ENCODE measurements at places on chromosomes 2 and 18. TPM values are rescaled to one million over a fixed set of nuclear protein-coding genes. Genes with fewer than 3 reads are reported as not detected.
A peak's percentile ranks its signal among the peaks of the same experiment; 100 is the strongest.

- DNase-seq, result no peak
Observed at GRCh38 chr2:101474731-101475384, at the start of gene RFX8. RFX8 (minus strand) TSS chr2:101475112; CDS start chr2:101466848, 8,264 bp downstream.

DNA sequence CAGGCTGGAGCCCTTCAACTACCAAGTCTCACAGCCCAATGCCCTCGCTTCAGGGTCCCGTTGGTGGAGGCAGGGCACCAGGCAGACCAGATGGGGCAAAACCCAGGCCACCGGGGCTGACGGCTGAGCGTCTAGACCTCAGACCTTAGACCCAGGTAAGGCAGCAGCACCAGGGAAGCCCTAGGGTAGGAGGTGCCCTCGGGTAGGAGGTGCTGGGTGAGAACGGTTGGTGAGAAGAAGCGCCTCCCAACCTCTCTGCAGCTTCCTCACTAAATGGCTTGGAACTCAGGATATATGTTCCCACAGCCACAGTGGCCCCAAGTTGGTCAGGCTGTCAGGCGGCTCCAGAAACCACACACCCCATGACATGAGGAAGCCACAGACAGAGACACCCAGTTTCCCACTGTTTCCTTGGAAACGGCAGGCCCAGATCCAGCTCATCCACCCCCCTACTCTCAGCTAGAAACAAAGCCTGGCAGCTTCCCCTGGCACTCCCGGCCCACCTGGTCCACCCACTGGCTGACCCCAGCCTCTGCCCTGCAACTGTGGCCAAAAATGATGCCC is 13.1 kb upstream of the MLPH start:
- DNase-seq, result no peak

DNA sequence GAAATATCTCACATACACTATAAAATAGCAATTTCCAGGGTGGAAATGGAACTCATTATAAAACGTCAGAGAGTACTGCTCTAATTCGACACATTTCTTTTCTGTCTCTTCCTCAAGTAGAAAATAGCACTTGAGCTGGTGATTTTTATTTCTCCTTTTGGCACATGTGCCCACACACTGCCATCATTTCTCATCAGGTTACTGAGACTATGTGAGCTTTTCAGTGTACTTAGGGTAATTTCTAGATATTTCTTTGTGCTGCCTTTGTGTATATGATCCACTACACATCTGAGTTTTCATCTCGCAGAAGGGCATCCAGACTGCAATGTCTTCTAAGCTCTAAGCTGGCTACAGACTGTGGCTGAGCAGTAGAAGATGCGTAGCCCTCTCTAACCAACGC is 62.1 kb upstream of the PGAP1 start:
- no peak for DNase-seq

- DNase-seq, result no peak
Observed at GRCh38 chr2:118050386-118050785, 36.5 kb upstream of the CCDC93 start.

DNA sequence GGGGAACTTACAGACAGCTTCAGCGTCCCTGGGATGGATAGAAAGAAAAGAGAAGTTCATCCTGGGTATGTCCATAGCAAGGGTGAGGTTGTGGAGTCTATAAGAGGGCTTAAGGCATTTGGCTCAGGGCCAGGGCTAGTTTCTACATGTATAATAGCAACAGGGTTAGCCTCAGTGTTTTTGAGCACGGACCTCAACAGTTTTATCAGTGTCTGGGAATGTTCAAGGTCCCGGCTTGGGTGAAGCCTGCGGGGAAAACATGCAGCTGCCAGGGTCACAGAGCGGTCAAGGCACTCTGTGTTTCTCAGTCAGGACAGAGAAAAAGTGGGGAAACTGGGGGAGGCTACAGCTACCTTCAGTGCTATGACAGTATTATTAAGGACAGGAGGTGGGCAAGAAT is 427.7 kb upstream of the HS6ST1 start:
- DNase-seq, result peak; percentile 83

- DNase-seq, result no peak
Observed at GRCh38 chr2:2932189-2932588, 445.4 kb downstream of the EIPR1 start.

GRCh38 chr2:119702918-119703401 is 24.0 kb downstream of the TMEM177 start:
- no peak for DNase-seq

DNA sequence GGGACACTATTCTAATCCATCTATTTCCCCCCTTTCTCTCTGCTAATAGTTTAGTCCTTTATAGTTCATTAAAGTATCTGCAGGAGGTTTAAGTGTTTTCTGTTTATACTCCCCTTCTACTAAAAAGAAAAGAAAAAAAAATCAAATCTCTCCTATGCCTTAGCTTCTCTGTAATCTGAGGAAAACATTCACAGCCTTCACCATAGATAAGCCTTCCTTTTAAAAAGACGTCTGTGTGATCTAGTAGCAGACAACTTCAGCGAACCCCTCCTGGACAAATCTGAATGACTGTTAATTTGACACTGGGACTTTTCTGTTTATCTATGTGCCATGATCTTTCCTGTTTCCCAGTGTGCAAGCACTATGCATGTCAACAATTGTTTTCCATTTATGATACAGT is 70.4 kb upstream of the CDH19 start:
- DNase-seq, result no peak

DNA sequence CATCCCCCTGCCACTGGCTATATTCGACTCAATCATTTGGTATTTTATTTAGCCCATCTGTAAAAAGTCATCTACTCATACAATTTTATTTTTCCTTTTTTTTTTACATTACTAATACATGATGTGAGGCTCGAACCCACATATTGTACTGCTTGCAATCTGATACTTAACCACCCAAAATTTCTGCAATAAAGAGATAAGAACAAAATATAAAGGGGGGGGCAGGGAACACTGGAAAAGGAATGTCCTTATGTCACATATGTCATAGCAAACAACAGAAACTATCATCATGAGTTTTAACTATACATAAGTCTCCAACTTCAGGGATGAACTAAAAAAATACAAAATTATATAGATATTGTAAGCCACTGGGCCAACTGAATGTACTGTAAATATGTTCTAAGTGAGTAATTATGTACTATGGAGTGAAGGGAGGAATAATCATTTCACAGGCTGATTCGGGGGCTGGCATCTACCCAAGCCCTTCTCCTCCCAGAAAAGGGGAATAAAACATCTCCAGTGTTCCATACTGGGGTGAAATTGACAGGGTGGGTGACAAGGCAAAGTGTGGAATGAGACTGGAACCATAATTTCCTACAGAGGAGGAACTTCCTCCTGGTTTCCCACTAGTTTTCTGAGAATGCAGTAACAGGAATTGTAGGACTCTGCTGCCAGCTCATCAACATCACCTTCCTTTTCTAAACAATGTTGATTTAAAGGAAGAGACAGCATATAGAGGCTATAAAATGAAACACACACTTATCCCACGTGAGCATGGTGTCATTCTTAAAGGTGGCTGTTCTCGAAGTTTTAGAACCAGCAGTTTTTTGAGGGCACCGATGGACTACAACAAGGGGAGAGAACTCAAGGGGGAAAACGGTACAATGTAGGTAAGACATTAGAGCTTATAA is 79.5 kb downstream of the FARSB start:
- DNase-seq, result no peak

- DNase-seq, result no peak
Observed at GRCh38 chr2:96872591-96873349, 2.9 kb upstream of the SEMA4C start.

DUSP19 gene
- 3.9 TPM for total RNA-seq

MREG gene
- total RNA-seq, result 2.8 TPM

NR4A2 gene
- total RNA-seq, result 1.8 TPM

All from osteocyte (in vitro differentiated cells).